ENCODE measurements at places on chromosomes 7 and 10.

- DNase-seq, result no peak
Measured at GRCh38 chr7:66206119-66206933, 1.2 kb downstream of the TPST1 start.

DNA sequence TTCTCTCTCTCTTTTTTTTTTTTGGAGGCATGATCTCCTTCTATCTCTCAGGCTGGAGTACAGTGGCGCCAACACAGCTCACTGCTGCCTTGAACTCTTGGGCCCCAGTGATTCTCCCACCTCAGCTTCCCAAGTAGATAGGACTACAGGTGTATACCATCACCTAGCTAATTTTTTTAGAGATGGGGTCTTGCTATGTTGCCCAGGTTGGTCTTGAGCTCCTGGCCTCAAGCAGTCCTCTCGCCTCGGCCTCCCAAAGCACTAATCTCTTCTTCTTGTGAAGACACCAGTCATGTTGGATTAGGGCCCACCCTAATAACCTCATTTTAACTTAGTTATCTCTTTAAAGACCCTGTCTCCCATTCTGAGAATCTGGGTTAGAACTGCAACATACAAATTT is 45.6 kb downstream of the LRMDA start:
- no peak for DNase-seq

DNA sequence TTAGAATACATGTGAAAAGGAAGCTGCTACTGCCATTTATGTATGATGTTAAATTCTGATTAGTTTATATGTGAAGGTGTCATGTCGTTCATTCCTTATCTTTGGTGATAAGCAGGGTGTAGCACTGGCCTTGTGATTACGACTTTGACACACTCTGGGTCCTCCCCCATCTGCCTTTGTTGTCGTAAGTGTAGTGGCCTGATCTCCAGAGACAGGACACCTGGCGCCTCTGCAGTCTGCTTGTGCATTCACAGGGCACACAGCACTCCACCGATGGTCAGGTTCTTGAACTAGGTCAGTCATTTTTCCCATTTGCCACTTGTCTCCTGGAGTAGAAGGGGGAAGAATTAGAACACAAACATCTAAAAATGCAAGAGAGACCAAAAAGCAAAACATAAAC is 186.0 kb downstream of the PRKCQ start:
- no peak for DNase-seq

DNA sequence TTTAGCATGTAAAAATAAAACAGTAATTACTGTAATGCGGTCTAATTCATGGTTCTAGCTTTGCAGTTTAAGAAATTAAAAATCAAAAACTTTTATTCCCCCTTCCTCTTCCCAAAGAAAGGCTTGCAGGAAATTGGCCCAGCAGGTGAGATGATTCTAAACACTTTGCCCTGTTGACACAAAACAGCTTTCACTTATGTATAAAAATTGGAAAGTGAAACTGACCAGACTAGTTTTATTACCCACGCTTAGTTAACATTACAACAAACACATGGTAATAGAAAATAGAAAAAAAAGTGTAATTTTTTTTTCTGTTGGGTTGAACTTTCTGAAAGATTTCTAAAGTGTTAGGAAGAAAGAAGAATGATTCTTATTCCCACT is 1.2 kb upstream of the CCDC6 start:
- DNase-seq, result no peak

- no peak for DNase-seq
Measured at GRCh38 chr7:39294022-39294421, 272.2 kb upstream of the YAE1 start.

DNA sequence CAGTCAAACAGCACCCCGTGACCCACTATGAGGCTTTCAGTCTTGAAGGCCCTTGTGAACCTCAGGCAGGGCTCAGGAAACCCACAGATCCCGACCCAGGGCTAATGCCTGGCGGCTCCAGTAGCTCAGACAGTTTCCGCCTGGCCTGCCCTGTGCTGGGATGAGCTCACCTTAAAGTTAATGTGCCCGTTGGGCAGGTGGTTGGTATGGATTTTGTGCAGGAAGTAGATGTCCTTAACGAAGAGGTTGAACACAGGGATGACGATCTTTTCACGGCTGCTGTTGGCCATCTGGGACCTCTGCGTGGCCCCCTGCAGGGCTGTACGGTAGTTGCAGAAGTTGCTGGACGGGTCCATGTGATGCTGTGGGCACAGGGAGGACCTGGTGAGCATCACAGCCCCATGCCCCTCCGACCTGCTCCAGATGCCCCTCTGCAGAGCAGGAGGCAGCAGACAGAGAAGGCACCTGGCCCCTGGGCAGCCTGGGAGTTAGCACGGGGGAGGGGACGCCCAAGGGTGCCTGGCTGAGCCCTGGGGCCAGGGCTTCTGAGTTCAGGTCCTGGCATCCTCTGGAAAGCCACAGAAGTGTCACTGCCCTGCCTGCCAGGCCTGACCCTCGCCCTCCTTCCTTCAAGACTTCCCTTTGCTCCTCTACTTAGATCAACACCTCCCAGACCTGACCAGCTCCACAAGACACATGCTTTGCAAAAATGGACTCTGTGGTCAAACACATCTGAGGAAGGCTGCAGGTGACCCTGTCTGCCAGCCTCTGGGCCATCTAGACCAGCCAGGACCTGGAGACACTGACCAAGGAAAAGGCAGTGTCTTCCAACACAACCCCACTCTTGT is 59.8 kb downstream of the CSGALNACT2 start:
- DNase-seq, result no peak

- DNase-seq, result no peak
Measured at GRCh38 chr10:59970396-59971368, 64.3 kb upstream of the CCDC6 start.

GRCh38 chr10:113272511-113272910 is 280.3 kb upstream of the HABP2 start:
- DNase-seq, result no peak

DNA sequence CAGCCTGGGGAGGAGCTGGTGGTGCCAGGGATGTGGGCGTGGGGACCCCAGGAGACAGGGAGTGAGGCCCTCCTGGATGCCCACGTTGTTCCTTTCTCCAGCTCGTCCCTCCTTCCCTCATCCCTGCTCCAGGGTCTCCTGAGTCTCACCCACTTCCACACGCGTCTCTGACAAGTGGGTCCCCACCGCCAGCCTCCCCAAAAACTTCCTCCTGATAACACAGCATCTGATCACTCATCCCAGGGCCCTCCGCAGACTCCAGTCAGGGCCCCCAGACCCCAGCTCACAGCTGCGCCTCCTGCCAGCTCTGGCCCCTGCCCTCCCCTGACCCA is 60.6 kb upstream of the INPP5A start:
- no peak for DNase-seq

DNA sequence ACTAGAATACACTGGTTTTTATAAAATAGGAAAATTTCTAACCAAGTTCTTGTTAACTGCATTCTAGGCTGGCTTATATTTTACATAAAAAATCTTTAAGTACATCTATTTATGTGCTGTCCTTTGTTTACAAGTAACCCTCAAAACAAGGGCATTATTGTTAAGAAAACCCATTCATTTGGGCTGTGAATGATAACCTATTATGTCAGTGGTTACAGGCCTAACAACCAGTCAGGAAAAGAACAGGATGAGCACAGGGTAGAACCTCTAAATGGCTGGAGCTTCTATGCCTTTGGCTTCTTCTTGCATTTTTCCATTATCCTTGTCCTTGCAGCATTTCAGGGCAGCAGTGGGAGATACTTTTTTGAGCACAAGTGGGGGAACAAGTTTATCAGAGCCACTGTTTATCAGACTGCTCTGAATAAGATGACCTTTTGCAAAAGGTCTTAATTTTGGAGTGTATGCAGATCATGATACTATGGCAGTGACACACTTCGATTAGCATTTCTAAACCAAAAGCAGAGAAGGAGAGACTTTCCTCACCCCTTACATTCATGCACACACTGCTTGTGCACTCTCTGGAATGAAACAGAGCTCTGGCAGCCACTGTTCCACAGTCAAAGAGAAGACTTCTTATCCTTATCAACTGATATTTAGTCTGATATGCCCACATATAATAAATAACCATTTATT is 10.9 kb downstream of the GPR37 start:
- no peak for DNase-seq

GRCh38 chr7:57182031-57182430 is 49.8 kb upstream of the ZNF479 start:
- DNase-seq, result no peak

DNA sequence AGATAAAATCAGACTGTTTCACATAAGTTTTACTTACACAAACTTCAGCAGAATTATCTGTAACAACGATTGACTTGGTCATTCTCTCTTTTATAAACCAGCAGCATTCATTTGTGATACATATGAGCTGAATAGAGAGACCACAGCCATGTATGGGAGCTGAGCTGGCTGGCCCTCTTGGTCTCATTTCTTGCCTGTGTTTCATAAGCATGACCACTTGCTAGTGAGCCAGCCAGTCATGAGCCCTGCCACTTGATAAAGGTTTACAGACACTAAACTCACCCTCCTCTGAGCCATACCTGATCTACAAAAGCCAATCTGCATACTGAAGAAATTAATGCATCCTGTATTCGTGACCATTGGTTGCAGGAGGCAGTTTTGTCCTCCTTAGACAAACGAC is 82.1 kb downstream of the PKD1L1 start:
- DNase-seq, result no peak

DNA sequence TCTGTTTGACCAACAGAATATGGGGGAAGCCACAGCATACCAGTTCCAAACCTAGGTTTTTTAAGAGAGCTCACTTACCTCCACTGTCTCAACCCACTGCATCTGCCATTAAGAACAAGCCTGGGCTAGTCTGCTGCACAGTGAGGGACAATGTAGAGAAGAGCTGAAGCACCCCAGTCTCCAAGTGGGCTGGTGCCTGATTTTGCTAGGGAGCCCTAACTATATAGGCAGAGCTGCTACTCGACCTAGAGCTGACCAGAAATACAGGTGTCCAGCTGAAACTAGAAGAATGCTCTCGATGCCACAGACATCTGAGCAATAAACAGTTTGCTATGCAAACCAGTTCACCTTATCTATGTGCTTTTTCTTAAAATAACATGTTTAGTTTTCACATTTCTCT is 106.9 kb upstream of the BET1 start:
- no peak for DNase-seq

GRCh38 chr10:33734393-33735155 is 400.1 kb upstream of the NRP1 start:
- no peak for DNase-seq

DNA sequence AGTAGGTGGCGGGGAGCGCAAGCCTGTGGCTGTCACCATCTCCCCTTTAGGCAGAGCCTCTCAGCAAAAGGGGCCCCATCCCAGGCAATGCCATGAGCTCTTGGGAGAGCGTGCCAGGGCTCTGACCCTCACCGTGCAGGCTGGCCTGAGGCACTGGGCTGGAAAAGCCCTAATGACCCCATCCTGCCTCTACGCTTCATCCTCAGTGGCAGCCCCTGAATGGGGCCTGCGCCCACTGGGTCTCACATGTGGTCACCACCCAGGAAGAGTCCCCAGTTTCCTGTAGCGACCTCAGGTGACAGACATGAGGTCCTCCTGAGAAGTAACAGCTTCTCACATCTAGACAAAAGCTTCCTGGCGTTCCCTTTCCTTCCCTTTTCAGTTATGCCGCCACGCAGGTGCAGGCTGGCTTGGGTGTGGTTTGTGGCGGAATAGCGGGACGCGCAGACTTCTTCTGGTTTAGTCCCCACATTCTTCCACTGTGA is 59.2 kb downstream of the CLEC2L start:
- no peak for DNase-seq

GRCh38 chr7:142568435-142569097 is 180.7 kb upstream of the PRSS1 start:
- no peak for DNase-seq

DNA sequence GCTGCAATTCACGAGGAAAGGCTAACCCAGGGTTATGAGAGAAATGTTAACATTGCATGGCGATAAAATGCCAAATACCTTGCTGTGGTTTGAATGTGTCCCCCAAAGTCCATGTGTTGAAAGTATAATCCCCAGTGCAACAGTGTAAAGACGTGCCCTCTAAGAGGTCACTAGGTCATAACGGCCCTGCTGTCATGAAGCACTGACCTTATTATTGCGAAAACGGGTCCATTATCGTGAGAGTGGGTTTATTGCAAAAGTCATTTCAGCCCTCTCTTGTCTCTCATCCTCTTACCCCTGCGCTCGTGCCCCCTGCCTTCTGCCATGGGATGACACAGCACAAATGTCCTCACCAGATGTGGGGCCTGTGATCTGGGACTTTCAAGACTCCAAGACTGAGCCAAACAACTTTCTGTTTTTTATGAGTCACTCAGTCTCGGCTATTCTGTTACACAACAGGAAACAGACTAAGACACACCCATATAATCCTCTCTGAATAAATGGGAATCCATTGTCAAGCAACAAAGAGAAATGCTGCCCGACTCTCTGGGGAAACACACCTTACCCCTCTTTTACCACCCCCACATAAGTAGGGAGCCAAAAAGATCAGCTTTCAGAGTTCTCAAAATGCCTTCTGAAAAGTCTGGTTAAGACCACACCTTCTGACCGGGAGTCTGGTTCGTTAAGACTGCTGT is 73.1 kb upstream of the UCN3 start:
- peak; percentile 86 for DNase-seq

GRCh38 chr10:91758303-91759146 is 39.7 kb upstream of the TNKS2 start:
- peak; percentile 45 for DNase-seq

- no peak for DNase-seq
Measured at GRCh38 chr7:137142376-137142775, 201.2 kb downstream of the PTN start.

- DNase-seq, result no peak
Measured at GRCh38 chr10:28431139-28431538, 101.8 kb upstream of the WAC start.

DNA sequence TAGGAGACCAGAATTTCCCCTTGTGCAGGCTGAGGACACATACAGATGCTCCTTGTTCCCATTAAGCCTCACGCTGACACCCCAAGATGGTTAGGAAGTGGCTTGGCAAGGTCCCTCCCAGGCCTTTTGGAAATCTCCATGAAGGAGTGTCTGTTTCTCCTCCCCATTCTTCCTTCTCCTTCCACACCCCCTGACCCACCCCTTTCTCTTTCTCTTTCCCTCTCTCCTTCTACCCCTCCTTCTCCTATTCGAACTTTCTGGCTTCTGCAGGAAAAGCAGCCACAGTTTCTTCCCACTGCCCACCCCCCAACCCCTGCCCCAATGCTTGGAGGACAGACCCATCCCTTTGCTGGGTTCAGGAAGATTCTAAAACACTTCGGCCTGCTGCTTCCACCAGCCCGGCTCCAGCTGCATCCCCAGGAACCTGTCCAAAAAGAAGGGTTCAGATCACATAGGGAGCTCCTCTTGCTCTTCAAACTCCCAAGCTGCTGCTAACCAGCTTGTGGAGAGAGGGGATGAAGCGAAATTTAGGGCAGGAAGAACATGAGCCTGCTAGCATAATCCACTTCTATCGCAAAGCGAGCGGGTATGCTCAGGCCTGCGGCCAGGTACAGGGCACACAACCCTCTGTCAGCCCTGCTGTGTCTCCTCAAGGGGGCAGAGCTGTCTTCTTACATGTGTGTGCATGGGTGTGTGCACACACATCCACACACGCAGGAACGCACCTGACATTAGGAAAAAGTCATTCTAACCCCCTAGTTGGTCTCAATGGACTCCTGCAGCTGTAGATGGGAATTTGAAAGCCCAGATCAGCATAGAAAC is 80.4 kb downstream of the PPP1R3C start:
- DNase-seq, result no peak

Data from CD4-positive, alpha-beta T cell treated with Interleukin-6 at 100 ng/mL for 8 hours (primary cell).